M059J (cell line): ENCODE measurements at places on chromosomes 6 and 20. TPM values are rescaled to one million over a fixed set of nuclear protein-coding genes. Genes with fewer than 3 reads are reported as not detected.

Gene CST9L
- not detected in 2 replicates for total RNA-seq

Gene PIM1
- 15.2 and 22.0 TPM in 2 replicates for total RNA-seq

Gene C20orf96
- total RNA-seq = 0.91 and 2.2 TPM in 2 replicates

Gene GPLD1
- total RNA-seq = 0.22 TPM in 1 of 2 replicates, not detected in the other

Gene GTSF1L
- total RNA-seq = not detected in 2 replicates

Gene DSP
- 24.3 and 45.1 TPM in 2 replicates for total RNA-seq

Gene SMLR1
- total RNA-seq = not detected in 2 replicates
